ENCODE measurements at places on chromosomes 16 and 17.

GRCh38 chr17:49382556-49382955, 20.5 kb upstream of the ZNF652 start:
- DNase-seq = no peak

- no peak for DNase-seq
Observed at GRCh38 chr16:69119536-69119935, 12.9 kb downstream of the CHTF8 start.

GRCh38 chr17:39671651-39672521, 3.6 kb downstream of the PNMT start:
- no peak for DNase-seq

DNA sequence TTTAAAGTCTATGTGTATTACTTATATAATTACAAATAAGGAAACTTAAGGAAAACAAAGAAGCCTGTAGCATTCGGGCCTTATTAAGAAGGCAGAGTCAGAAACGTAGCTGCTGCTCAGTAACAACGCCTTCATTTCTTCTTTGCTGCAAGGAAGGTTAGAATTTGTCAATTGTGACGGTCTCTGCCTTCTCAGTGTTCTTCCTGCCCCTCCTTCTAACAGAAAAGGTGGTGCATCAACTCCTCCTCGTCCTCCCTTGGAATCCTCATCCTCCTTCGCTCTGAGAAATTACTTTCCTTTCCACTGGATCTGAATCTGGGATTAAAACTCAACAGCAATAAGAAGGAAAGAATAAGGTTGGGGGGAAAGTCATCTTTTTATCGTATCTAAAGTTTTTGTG, 63.0 kb downstream of the VPS53 start:
- no peak for DNase-seq

- no peak for DNase-seq
Observed at GRCh38 chr16:18800775-18801144, 589 bp downstream of the ARL6IP1 start.
